ENCODE measurements at places on chromosomes 12 and 14.

DNA sequence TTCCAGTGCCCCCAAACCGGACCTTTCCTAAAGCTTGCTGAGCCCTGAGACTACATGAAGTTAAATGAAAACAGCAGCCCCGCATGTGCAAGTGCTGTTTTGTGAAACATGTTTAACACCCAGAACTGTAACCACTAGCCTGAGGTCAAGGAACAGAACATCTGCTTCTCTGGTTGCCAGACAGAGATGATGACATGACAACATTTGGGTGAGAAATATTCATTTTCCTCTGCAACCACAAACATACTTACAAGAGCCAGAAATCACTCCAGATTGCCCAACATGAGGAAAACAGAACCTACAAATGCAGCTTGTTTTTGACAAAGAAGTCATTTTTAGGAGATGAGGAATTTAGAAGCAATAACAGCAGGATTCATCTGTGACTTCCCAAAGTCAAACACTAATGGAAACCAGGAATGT lies 110.4 kb downstream of the BCAT1 start:
- no peak for DNase-seq

DNA sequence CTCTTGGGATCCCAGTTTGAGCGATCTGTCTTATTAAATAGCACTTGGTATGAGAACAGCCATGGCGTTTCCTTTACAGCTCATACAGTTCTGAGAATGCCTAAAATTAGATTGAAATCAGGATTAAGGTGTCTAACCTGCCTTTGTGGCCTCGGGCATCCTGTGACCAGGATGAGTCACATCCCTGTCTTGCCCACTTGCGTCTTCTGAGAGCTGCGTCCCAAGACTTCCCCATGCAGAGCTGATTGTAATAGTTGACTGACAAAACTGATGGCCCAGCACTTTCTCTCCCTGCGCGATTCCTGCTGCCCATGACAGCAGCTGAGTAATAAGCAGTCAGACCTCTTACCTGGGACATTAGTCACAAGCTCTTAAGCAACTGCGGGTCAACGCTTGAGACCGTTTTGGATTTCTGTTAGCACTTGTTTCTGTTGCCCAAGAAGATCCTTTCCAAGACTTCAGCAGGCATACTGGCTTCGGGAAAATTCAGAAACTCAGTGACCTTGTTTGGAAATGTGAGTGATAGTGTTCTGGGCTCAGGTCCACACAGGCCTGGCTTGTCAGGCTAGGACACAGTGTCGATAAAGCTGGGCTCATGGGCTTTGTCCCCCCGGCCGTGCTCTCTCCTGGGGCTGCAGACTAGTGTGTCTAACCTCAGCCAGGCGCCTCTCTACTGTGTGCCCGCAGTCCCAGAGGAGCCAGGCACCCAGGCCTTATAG lies 169.9 kb upstream of the HIF1A start:
- no peak for DNase-seq

DNA sequence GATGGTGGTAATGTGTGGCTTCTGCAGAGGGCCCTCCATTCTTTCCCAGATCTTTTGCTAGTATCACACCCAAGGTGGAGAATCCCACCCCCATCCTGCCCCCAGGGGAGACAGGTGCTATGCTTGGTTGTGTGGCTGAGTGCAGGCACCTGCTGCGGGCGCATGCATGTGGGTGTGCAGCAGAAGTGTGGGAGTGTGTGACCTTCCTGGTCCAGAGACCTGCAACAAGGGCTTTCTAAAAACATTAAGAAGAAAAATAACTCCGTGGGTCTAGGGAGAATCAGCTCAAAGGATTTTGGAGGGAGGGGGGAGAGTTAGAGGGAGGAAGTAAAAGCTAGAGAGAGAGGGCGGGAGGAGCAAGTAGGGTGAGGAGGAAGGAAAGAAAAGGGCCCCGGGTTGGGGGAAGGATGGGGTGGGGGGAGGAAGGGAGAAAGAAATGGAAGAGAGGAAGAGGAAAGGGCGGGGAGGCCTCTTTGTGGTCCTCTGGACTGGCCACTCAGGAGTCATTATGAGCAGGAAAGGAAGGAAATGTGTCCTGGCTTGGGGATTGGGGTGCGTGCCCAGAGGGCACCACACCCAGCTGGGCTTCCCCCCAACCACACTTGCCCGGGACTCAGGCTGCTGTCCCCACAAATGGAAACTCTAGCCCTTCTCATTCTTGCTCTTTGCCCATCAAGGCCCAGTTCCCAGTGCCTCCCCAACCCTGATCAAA lies 3.1 kb upstream of the FIGNL2 start:
- DNase-seq: no peak

- DNase-seq: no peak
Observed at GRCh38 chr12:88590851-88591250, 10.6 kb upstream of the KITLG start.

- DNase-seq: no peak
Observed at GRCh38 chr12:70828351-70828750, 92.2 kb downstream of the PTPRR start.

- DNase-seq: no peak
Observed at GRCh38 chr14:51668870-51669269, 17.2 kb downstream of the FRMD6 start.

DNA sequence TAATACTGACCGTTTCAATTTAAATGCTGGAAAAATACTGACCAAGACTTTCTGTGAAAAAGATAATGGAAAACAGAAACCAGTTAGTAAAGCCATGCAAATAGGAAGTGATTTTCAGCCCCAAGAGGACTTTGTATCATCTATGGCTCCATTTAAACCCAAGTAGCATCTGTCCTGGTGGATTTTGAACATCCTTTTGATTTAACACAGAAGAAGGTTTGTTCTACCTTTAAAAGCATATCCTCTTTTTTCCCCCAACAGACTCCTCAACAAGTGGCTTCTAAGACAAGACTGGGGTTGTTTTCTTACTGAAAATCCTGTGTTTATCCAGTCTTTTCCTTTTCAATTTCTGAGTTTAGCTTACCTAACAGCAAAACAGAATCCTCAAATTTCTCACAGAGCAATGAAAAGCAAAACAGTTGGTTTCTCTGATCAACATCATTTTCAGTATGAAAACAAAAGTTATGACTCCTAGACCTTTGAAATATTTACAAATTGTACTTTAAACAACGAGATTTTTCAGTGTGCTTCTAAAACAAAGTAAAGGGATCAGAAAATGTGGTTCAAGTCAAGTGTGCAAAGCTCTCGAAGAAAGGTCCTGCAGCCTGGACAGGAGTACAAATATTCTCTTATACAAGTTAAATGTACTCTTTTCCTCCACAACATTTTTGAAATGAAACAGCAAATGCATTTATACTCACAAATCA lies 2.9 kb downstream of the PHLDA1 start:
- DNase-seq: no peak

DNA sequence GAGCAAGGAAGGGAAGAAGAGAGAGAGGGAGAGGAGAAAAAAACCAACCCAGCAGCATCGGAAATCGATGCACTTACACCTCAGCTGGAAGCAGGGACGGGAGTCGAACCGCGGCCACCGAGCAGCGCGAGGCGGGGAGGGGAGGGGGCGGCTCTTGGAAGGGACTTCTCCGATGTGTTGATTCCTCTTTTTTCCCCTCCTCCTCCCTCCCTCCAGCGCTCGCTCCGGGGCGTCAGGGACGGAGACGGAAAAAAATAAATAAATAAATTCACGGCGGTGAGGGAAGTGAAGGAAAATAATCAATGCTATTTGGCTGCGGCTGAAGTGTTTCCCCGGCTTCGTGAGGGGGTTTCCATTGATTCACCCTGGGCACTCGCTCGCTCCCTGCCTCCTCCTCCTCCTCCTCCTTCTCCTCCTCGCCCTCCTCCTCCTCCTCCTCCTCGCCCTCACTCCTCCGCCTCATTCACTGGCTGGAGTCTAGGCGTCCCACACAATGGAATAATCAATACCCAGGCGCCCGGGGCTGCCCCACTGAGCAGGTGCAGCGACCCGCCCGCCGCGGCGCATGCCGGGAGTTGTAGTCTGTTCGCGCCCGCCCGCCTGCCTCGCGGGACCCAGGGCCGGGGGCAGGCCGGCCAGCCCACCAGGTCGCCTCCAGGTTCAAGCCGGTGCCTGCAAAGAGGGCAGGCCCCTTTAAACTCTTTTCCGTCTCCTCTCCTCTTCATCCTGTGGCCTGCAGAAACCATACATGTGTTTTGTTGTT lies at the start of gene ZFHX2:
ZFHX2 (minus strand) TSS at position 500 of the 763 bp plus-strand sequence. CDS start 16,440 bp downstream, outside the sequence.
- DNase-seq: peak; percentile 96

DNA sequence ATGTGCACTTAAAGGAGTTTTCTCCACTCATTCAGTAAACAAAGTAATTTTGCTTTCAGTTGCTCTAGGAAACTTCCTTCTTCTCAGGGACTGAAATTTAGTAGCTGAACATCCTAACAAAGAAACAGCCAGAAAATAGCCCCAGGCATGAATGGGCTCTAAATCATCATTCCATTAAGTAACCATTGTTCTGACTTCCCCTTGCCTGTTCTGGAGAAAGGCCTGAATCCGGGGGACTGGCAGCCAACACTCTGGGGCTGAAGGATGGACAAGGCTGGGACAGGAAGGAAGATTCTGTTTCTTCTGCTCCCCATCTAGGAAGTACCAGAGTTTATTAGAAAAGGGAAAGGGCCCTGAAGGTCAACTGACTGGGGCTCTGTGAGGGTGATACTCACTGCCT lies 104.5 kb downstream of the ESRRB start:
- no peak for DNase-seq

GRCh38 chr14:105173145-105173544 lies 4.6 kb upstream of the JAG2 start:
- DNase-seq: no peak

GRCh38 chr12:66803930-66804329 lies 125.1 kb upstream of the GRIP1 start:
- peak; percentile 69 for DNase-seq

DNA sequence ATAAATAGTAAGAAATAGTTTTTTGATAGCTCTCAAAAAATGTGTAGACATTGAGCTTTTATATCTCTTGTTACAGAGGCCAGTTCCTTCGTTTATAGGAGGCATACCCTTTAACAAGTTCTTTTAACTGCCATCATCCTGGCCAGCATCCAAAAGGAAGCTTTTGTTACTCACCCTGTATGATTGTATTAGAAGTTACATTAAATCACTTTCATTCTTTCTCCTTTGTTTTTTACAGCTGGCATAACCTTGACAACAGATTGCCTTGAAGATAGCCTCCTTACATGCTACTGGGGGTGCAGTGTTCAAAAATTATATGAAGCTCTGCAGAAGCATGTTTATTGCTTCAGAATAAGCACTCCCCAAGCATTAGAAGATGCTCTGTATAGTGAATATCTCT lies 20.1 kb downstream of the CGRRF1 start:
- no peak for DNase-seq

DNA sequence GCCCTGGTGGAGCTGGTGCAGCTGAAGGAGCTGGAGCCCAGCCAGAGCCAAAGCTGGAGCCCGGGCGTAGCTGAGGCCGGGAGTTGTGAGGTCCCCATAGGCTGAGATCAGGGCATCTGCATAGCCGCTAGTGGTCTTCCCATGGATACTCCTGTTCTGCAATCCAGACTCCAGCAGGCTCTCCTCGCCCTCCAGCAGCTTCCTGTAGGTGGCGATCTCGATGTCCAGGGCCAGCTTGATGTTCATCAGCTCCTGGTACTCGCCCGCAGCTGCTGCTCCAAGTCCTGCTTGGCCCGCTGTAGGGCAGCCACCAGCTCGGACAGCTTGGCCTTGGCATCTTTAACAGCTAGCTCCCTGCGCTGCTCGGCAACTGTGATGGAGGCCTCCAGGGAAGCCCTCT lies 966.1 kb downstream of the FSCB start:
- no peak for DNase-seq

- peak; percentile 73 for DNase-seq
Observed at GRCh38 chr12:102960766-102961465, 3.4 kb downstream of the ASCL1 start.

Measured in ecto neural progenitor cell (in vitro differentiated cells).